ENCODE measurements at places on chromosomes 3 and 15.

DNA sequence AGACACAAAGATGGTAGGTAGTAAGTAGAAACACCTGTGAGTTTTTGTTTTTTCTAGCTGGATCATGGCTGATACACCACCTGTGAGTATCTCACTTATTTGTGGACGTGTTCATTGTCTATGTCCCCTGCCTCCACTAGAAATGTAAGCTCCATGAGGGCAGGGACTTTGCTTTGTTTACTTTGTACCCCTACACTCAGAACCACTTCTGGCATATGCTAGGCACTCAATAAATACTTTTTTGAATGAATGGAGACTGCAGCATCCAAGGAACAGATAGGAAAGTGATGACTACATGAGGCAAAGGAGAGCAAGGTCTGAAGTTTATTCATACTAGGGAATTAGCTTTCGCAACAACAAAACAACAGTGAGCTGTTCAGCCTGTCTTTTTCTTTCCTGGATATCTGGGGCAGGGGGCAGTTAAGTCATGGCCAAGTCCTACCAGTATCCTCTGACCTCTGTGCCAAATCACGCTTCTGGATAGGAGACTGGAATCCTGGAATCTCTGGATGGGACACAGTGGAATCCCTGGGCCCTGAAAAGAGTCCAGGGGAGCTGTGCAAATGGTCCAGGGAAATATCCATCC, 11.6 kb upstream of the EPB42 start:
- no peak for DNase-seq

DNA sequence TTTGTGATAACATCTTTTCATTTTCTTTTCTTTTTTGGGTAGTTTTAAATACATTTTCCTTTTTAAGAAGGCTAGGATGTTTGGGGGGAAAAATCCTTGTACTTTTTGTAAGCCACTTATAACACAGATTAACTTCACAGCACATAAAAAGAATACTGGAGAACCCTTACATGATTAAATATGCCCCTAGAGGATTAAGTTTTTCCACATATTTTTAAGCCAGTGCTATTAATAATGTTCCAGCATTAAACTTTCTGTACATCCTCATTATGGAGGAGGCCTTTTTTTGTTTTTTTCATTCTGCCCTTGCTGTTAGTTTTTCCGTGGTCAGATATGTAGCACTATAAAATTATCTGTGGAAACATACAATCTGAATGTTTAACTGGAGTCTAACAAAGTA, 147.9 kb downstream of the ATG7 start:
- DNase-seq = no peak

DNA sequence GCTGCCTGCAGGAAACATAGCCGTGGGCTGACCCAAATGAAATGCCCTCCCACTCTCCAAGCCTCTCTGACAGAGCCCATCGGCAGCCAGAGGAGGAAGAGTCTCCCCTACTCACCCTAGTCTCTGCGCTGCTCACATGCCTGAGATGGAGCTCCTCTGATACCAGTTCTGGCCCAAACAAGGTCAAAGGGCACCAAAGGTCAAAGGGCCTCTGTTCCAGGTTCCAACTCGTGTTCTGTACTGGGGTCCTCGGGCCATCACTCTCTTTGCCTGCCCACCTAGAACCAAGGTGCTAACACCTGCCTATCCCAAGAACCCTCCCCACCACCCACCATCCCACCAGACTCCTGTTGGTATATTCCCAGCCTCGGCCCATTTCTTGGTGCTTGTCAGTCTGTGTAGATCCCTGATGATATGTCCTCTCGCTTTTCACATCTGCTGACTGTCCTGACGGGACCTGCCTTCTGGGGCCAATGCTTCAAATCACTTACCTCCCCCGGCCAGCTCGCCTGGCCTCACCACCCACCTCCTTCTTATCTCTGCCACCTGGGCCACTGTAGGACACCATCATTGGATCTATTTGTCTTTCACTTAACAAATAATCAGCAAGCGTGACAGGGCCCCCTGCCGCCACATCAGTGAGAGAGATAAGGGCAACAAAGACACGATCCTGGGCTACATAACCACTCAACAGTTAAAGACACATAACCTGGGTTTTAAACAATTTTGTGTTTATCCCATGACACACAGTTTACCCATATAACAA, 90.4 kb downstream of the SRGAP3 start:
- no peak for DNase-seq

- DNase-seq = no peak
These were observed 19.9 kb upstream of the C3orf62 start for GRCh38 chr3:49296781-49297411.

- no peak for DNase-seq
These were observed 72.1 kb upstream of the RPL35A start for GRCh38 chr3:197877902-197878301.

DNA sequence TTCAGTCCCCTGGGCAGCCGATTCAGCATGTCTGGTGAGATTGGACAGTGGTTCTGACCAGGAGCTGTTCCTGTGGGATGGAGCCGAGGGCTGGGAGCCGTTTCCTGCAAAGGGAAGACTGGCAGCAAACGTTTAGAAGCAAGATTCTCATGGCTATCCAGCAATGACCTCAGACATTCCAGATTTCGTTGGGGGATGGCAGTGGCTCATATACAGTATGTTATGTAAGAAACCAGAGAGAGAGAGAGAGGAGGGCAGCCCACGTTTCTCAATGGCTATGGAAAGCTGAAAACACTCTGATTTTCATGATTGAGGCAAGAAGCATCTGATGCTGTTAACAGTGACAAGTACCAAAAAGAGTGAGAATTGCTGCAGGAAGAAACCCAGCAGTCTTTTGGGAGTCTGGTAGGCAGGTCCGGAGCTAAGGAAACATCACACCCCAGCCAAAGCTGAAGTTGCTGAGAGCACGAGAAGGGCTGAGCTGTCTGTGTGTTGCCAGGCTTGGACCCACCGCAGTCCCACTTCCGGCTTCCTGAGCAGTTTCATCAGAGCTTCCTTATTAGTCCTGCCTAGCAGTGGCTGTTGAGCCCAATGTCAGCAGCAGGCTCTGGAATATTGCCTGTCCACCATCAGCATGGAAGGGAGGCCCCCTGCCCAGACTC, 25.6 kb upstream of the VPS8 start:
- DNase-seq = peak; percentile 96

DNA sequence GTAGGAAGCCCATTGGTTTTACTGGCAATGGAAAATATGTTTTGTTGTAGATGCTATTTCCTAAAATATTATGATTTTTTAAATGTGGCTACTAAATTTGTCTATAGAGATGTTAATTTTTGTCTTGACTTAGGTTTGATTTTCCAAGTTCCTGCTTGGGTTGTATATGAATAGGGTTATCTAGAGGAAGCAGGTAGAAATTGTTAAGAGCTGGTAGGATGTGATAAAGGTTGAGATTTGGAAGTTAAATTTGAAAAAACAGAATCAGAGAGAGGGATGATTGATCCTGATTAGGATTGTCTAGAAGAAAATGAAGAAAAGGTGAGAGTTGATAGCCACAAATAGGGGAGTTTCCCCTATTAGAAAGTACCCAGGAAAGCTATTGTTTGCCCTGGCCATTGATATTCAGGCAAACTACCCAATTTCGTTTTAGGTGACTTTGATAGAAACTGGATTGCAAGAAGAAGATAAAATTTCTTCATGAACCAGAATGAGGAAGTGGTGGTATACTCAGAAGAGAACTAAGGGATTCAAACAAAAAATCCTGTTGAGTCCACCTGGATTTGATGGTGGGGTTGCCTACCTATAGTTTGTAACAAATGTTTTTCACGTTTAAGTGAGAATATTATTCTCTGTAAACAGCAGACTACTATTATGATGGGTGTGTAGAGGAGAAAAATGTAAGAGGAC, 91.2 kb upstream of the PHLDB2 start:
- DNase-seq = no peak

GRCh38 chr3:48856469-48856868, 8.8 kb upstream of the PRKAR2A start:
- no peak for DNase-seq

GRCh38 chr3:170689893-170690660, 104.2 kb upstream of the SLC7A14 start:
- peak; percentile 58 for DNase-seq

DNA sequence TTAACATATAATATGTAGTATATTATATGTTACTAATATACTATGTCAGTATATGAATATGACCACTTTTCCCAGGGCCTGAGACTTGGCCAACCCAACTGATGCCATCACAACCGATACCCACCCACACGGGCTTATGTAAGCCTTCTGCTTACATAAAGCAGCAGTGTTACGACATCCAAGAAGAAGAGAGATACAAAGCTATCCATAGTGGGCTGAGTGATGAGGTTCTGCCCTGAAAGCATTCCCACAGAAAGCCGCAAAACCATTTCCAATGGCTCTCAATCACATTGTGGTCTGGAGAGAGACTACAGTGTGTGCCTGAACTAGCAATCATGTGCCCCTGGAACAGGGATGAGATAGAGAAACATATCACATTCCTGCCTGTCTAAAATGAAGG, 177.9 kb downstream of the PLOD2 start:
- DNase-seq = no peak

- DNase-seq = peak; percentile 94
These were observed 137.6 kb downstream of the PEAK1 start for GRCh38 chr15:77282333-77282732.

GRCh38 chr3:69866988-69867720, 127.9 kb downstream of the MITF start:
- DNase-seq = peak; percentile 30

DNA sequence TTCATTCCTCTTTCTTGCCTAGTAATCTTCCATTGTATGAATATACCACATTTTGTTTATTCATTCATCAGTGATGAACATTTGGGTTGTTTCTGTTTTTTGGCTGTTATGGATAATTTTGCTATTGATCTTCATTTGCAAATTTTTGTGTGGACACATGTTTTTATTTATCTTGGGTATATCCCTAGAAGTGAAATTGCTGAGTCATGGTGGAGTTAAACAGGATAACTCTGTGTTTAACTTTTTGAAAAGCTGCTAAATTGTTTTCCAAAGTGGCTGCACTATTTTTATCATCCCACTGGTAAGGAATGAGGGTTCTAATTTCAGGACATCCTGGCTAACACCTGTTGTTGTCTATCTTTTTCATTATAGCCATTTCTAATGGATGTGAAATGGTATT, 74.6 kb upstream of the ARL6 start:
- no peak for DNase-seq

- DNase-seq = no peak
These were observed 1039.1 kb downstream of the NAALADL2 start for GRCh38 chr3:175898194-175898593.

DNA sequence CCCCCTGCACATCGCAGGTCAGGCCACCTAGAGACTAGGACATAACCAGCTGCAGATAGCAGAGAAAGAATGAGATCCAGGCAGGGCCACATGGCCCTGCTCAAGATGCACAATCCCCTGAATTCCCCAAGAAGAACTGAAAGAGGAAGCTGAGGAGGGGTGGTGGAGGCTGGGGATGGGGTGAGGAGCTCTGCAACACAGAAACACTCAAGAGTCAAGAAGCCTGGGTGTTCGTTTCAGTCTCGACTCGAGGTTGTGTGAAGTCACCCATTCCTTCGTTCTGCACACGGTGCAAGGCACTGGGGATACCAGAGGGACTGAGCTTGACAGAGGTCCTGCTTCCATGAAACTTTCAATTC, 62.0 kb downstream of the TLE3 start:
- DNase-seq = no peak

- peak; percentile 20 for DNase-seq
These were observed 118.3 kb upstream of the NEO1 start for GRCh38 chr15:72933976-72934375.

DNA sequence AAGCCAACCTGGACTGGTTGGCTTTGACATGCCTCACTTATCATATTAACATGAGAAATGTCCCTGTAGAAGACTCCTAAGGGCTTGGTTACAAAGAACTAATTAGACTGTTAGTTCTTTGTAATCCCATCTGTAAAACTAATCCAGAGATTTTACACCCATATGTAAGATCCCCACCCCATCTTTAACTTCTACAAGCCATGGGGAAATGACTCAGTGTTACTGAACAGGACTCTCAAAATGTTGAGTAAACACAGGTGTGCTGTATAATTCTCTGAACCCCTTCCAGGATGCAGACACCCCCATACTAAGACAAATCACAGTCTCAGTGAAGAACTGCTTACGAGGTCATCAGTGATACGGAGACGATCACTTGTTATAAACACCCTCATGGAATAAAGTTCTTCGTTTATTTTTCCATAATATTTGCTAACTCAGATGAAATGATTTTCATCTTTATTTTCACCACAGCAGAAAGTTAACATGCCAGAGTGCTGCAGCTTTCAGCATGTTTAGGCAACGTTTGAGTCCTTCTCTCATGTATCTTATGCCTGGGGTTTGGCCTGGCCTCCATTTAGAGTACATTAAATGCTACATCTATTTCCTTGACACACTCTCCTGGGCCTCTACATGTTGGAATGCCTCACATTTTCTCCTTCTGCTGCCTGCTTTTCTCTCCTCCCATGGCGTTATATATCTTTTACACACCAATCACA, 55.3 kb upstream of the LEKR1 start:
- no peak for DNase-seq

DNA sequence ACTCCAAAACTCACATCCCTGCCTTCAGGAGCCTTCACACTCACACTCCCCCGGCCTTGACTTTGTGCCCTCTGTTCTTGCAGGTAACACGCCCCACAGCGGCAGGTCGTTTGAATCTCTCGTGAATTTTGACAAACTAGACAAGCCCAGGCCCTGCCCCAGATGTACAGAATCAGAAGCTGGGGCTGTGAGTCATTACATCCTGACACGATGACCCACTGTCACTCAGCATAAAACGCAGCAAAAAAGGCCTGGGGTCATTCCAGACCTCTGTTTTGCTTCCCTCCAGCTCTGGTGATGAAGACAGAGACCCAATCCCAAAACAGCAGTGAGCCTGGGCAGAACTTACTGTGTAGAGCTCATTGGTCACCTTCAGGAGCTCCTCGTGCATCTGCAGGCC, 116.4 kb upstream of the RAD18 start:
- no peak for DNase-seq

DNA sequence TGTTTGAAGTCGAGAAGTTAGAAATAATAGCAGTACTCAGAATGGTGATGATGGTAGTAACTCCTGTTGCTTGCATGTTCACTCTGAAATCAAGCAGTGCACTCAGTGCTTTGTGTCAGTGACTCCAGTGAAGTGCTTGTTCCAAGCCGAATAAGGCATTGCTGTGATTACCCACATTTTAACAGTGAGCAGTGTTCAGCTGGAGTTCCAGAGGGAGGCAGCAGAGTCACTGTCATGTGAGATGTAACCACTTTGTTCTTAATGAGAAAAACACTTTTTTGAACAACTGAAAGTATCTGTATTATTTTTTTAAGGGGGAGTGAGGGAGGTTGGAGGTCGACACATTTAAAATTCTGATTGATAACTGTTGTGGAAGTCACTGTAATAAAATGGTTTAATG, 3.7 kb downstream of the MDFIC2 start:
- peak; percentile 13 for DNase-seq

DNA sequence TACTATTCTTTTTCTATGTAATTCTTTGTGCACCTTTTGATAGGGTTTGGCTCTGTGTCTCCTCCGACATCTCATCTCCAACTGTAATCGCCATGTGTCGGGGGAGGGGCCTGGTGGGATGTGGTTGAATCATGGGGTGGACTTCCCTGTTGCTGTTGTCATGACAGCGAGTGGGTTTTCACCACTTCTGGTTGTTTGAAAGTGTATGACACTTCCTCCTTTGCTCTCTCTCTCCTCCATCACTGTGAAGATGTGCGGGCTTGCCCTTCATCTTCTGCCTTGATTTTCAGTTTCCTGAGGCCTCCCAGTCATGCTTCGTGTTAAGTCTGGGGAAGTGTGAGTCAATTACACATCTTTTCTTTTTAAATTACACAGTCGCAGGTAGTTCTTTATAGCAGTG, 225.8 kb upstream of the DPPA4 start:
- no peak for DNase-seq
